Brain microvascular endothelial cell (primary cell): ENCODE measurements at places on chromosomes 4 and X.

DNA sequence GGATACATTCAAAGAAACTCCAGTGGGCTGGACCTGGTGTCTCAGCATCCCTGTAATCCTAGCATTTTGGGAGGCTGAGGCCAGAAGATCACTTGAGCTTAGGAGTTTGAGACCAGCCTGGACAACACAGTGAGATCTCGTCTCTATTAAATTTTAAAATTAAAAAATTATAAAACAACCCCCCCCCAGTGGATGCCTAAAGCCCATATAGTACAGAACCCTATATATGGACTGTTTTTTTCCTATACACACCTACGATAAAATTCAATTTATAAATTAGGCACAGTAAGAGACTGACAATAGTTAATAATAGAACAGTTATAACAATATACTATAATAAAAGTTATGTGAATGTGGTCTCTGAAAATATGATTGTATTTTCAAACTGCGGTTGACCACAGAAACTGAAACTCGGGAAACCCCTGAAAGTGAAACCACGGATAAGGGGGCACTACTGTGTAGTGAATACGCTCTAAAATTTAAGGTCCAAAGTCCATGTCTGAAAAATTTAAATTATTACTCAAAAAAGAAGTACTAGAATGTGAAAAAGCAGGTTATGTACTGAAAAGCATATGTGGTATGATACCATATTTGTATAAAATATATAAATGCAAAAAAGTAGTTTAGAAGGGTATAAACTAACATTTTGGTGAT is 2.0 kb downstream of the SMIM14 start:
- DNase-seq = peak; percentile 35

DNA sequence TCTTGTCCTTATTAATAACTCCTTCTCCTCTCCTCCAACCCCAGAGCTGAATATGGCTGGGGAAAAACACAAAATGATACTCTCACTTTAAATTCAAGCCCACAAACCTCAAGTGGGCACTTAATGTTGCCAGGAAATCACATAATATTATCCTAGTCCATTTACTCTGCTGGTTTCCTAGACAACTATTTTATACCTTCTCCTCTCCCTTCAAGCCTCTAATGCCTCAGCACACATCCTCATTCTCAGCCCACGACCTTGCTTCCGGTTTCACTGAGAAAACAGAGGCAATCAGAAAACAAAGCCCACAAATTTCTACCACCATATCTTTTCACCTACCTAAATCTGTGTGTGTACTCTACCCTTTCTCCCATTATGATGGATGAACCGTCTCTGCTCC is 12.1 kb upstream of the CLCN5 start:
- no peak for DNase-seq

DNA sequence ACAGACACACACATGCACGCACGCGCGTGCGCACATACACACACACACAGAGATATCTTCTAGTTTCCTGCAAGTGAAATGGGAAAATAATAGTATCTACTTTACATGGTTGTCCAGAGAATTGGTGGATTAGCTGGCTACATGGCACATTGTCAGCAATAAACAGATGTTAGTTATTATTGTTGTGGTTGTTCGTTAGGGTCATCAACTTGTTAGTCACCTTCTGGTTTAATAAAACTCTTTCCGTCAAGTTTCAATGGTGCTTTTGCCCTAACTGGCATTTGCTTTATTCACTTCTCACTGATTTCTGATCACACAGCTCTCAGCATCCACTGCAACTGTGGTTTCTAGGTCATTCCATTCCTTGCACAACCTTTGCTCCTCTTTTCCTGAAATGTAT is 25.4 kb upstream of the RASL11B start:
- no peak for DNase-seq

- DNase-seq = peak; percentile 85
Measured at GRCh38 chr4:26583865-26584652, at the start of gene TBC1D19. Gene TBC1D19 (plus strand): TSS chr4:26584084. CDS start chr4:26584194, 110 bp downstream.

DNA sequence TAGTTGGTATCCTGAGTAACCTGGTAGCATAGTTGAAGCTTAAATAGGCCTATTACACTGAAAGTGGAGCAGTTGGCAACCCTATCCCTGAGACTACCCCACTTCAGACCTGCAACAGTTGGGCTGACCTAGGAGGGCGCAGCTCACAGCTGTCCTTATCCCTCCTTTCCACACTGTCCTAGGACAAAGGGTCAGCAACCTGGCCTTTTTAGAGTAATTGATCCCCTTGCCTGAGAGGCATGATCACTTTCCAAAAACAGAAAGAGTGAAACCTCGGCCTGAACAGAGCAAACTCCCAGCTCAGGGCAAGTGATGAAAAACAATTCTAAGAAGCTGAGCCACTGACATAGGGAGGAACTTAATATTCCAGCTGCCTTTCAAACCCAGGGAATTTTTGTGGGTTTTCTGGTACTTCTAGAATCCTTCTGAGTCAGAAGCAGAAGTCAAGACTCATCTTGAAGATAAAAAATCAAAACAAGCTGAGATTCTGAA is 94.9 kb upstream of the MYOZ2 start:
- peak; percentile 80 for DNase-seq

DNA sequence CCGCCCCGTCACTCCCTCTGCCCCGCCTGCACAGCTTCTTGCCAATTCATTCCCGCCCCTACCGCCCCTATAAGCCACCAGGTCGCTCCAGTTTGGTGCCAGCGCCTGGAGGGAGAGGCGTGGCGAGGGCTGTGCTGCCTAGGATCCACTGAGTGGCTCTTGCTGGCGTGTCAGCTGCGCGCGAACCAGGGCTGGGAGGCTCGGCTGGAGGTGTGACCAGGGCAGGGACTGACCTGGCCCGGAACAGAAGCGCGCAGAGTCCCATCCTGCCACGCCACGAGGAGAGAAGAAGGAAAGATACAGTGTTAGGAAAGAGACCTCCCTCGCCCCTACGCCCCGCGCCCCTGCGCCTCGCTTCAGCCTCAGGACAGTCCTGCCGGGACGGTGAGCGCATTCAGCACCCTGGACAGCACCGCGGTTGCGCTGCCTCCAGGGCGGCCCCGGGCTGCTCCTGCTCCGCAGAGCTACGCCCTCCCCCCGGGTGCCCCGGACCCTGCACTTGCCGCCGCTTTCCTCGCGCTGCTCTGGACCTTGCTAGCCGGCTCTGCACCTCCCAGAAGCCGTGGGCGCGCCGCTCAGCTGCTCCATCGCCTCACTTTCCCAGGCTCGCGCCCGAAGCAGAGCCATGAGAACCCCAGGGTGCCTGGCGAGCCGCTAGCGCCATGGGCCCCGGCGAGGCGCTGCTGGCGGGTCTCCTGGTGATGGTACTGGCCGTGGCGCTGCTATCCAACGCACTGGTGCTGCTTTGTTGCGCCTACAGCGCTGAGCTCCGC is at the start of gene GPR78:
Gene GPR78, plus strand, starts transcription at position 72 of the 773 bp plus-strand sequence. Its CDS starts 591 bp downstream, at position 663.
- peak; percentile 37 for DNase-seq

DNA sequence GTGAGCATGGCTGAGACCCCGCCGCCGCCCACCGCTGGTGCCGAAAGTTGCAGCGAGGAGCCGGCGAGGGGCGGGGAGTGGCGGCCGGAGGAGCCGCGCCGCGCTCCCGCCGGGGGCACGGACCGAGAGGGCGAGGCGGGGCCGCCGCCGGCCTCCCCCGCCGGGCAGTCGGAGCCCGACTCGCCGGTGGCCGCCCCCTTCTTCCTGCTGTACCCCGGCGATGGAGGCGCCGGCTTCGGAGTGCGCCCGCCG is 16.5 kb downstream of the UTP3 start:
- DNase-seq = no peak

DNA sequence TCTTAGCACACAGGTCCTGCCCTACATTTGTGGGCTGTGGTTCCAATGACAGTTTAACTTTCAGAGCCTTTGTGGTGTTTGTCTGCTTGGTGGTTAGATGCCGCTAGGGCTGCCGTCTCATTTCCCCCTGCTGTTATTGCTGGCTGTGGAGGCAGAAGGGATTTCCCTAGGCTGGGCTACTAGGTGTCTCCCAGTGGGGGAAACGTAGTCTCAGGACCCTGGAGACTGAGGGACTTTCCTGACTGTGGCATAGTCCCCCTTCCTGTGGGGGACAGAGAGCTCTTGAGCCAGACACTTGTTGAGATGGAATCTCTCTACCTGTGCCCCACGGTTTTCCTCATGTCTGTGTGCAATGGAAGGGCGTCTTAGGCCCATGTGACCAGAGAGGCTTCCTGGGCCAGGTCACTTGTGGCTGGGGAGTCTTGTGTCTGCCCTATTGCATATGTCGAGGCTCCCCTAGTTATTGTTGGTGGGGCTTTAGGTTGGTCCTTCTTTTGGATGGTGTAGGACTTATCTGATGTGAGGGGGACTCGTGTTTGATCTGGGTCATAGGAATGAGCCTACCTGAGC is 68.2 kb downstream of the ARHGAP10 start:
- peak; percentile 49 for DNase-seq

DNA sequence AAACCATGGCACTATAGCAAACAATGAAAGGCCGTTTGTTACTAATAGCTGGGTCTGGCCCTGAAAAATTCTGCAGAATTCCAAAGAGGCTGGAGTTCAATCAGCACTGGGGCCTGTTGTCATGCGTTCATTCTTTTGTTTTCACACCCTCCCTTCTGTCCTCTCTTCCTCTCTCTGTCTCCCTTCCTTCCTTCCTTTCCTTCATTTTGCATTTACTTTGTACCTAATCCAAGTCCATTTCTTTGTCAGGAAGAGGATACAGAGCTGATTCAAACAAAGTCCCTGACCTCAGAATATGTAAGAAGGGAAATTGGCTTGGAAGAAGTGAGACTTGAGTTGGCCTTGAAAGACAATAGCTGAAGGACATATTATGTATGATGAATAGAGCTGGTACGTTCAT is 119.6 kb upstream of the LDB2 start:
- DNase-seq = no peak

DNA sequence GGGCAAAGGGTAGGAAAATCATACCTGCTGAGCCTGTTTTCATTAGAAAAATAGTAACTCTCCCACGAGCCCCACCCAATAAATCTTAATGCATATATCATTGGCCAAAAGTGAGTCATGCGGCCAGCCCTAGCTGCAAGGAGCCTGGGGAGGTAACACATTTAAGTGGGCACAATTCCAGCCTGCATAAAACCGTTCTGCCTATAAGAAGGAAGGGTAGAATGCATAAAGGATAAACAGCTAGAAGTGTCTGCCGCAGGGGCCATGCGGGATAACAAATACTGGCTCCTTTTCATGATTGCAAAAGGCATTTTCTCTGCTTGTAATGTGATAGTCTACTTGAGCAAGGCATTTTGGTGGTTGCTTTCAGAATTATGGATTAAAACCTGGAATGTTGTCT is 37.1 kb downstream of the EFHC2 start:
- DNase-seq = peak; percentile 4

DNA sequence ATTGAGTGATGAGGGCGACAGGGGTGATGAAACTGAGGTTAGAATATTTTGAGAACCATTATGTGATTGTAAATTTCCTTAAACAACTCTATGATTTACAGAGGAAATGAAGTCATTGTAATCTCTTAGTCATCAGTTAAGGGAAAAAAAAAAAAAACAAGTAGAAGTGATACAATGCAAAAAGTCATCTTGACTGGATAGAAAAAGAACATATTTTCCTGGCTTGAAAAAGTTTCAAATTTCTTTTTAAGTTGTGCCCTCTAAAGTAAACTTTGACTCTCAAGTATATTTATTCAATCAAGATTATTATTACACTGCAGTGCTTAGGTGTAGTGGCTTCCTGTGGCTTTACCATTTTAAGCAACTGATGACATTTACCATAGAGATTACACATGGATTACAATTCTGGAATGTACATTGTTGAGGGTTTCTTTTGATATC is 40.6 kb downstream of the GABRB1 start:
- no peak for DNase-seq

- peak; percentile 78 for DNase-seq
Measured at GRCh38 chrX:13376857-13377549, 57.1 kb upstream of the ATXN3L start.

DNA sequence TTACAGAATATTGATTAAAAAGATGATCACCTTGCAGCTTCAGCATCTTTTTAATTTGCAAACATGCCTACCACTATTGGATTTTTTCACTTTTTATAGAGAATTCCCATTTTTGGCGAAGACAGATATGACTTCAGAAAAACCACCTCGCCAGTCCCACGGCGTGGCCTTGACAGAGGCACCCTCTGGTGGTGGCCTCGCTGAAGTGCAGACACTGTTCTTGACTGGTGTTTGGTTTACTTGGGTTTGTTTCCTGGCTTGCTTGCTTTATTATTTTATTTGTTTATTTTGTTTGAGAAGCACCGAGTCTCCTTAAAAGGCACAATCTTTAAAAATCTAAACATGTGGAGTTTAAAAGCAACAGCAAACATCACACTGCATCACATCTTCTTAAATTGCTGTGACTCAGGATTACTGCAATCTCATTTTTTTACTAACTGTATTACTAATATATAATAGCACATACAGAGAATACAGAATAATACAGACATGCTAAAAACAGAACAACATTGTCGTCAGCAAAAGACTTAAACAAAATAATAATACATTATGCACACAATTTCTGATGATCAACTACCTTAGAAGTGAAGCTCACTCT is 13.1 kb upstream of the AMTN start:
- peak; percentile 51 for DNase-seq

- peak; percentile 76 for DNase-seq
Measured at GRCh38 chr4:112604589-112604988, 32.1 kb downstream of the ZGRF1 start.

- DNase-seq = no peak
Measured at GRCh38 chr4:30769093-30769492, 48.9 kb downstream of the PCDH7 start.

- peak; percentile 88 for DNase-seq
Measured at GRCh38 chr4:144894573-144894972, 203.4 kb downstream of the ANAPC10 start.

- DNase-seq = no peak
Measured at GRCh38 chrX:99663136-99663535, 746.9 kb downstream of the PCDH19 start.
